ENCODE measurements at places on chromosomes 6 and 20. TPM values are rescaled to one million over a fixed set of nuclear protein-coding genes. Genes with fewer than 3 reads are reported as not detected.
A peak's percentile ranks its signal among the peaks of the same experiment; 100 is the strongest.

PKHD1 gene
- not detected for polyA plus RNA-seq

- no peak for DNase-seq
Measured at GRCh38 chr20:53215166-53215565, 243.0 kb downstream of the TSHZ2 start.

APCDD1L gene
- polyA plus RNA-seq = 0.18 TPM

- DNase-seq = no peak
Measured at GRCh38 chr6:138818496-138819194, 22.8 kb downstream of the ECT2L start.

- no peak for DNase-seq
Measured at GRCh38 chr6:166203641-166204222, 36.1 kb upstream of the TBXT start.

- peak; percentile 33 for DNase-seq
Measured at GRCh38 chr6:132937466-132937906, 123.1 kb downstream of the RPS12 start.

DNA sequence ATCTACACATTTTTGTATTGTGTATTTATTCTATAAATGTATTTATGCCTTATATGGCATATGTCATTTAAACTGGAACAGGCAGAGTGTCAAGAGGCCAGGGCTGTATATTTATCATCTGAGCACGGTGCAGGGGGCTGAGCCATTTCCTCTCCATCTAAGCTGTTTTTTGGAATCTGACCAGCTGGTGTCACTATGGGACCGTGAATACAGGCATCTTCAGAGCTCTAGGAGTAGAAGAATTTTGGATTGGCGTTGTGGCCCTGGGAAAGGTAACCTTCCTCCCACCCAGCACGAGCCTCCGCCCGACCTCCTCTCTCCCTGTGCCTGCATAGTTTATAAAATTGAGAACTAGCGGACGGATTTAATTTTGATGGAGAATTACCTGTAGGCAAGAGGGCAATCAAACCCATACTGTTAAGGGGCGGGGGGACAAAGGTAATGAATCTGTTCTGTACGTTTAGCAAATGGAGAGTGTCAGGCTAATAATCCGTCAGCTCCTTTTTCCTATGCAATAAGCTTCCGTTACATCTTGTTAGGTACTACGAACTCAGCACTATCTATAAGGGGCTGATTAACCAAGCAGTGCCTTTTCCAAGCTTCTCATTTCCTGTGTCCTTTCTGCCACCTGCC, 29.0 kb upstream of the EEF1E1 start:
- peak; percentile 42 for DNase-seq

DNA sequence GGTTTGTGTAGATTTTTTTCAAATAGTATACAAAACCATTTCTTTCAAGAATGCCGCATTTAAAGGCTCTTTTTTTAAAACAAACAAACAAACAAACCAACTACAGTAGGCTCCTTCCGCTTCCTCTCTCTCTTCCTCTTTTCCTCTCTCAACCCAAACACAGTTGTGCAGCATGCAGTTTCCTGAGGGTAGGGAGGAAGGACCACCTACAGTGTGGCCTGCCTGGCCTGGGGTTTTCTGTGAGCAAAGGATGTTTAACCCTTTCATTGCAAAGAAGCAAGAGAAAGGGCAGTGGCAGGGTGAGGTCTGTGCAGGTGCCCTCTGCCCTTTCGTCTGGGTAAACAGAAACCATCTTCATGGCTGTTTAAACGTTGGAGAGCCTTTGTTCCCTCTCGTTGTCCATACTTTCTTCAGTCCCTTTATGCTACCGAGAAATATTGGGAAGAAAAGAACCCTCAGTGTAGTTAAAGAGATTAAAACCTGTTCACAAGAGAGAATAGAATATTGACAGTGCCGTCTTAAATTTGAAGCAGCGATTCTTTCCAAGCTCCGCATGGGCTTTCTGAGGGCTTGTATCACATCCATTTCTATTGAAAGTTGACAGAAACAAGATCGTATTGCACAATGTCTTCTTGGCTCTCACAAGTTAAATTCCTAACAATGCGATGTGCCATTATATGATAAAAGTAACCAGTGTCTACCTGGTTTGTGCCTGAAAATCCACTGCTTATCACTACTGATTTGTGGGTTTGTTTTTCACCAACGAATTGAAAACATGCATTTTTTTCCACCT, 215.5 kb upstream of the SNX9 start:
- no peak for DNase-seq

GRCh38 chr20:59645271-59645670, 40.9 kb downstream of the PHACTR3 start:
- DNase-seq = no peak

DNA sequence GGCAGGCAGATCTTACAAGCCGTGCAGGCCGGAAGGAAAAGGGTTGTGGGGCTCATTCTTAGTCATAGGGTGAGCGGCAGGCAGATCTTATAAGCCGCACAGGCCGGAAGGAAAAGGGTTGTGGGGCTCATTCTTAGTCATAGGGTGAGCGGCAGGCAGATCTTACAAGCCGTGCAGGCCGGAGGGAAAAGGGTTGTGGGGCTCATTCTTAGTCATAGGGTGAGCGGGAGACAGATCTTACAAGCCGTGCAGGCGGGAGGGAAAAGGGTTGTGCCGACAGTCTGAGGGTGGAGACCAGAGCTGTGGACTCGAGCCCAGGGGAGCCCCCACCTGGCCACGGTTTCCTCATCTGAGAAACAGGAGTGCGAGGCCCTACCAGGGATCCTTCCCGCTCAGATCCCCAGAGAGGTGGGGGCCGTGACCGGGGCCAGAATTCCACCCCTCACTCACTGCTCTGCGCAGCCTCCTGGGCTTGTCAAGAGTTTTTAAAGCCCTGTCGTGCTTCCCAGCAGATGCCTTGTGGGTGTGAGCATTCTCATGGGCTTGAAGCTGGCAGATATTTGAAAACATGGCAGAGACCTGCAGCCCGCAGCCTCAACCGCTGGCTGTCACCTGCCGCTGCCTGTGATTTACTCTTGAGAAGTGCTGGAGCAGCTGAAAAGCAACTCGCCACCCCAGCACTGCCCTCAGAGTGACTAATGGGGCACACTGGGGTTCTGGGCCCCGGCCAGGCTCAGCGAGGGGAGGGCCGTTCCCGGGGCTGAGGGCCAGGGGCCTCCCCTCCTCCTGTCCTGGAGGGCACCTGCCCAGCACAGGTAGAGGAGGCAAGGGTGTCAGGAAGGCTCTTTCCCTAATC, 31.9 kb downstream of the NTSR1 start:
- peak; percentile 91 for DNase-seq

DACT2 gene
- not detected for polyA plus RNA-seq

DNA sequence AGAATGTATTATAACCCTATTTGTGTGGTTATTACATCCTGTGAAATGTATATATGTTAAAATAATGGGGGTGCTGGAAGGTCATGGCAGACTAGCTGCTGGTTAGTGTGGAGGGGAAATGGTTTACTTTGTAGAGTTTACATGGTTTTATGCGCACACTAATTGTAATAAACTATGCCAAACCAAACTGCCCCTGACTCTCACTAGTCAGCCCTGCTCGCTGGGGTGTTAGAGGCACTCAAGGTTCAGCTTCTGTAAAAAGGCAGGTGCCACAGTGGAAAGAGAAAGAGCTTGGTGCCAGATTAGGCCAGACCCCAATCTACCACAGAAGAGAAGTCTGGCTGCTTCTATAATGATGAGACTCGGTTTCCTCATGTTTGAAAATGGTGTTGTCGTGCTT, 52.7 kb downstream of the GOPC start:
- DNase-seq = peak; percentile 33

- DNase-seq = no peak
Measured at GRCh38 chr20:1286267-1287024, 20.4 kb downstream of the SNPH start.

CLDN20 gene
- 0.05 TPM for polyA plus RNA-seq

DNA sequence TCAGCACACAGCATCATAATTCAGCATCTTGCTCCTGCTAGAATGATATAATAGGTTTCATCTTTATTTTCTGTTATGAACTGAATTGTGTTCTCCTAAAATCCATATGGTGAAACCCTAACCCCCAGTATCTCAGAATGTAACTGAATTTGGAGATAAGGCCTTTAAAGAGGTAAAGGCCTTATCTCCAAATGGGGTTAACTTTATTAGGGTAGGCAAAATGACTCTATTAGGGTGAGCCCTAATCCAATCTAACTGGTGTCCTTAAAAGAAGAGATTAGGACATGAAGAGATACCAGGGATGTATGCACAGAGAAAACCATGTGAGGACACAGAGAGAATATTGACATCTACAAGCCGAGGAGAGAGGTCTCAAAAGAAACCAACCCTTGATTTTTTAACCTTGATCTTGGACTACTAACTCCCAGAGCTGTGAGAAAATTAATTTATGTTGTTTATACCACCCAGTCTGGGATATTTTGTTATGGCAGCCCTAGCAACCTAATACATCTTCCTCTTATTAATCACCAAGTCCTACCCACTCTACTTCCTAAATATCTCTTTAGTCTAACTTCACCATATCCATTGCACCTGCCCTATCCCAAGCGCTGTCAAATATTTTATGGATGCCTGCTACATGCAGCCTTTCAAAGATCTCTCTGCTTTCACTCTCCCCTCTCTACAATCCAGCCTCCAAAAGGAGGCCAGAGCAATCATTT, 8.5 kb upstream of the MRS2 start:
- DNase-seq = no peak

- peak; percentile 89 for DNase-seq
Measured at GRCh38 chr6:104705095-104705707, 154.5 kb downstream of the HACE1 start.

DNA sequence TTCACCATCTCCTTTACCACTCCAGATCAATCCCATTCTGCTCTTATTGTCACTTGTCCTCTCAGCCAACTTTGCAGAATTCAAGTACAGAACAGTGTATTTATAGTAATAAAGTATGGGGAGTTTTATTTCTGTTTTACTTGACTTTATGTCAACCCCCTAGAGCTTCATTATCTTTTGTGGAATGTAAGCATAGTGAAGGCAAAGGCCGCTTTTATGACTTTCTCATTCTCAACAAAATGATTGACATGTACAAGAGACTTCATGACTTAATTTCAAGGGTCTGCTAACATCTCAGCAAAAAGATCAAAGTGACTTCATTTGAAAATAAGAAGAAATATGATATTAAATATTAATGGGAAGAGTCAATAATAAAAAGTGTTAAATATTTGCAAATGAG, 28.7 kb upstream of the ARID1B start:
- no peak for DNase-seq

GRCh38 chr6:132751306-132751705, 6.4 kb downstream of the VNN2 start:
- DNase-seq = no peak

DNA sequence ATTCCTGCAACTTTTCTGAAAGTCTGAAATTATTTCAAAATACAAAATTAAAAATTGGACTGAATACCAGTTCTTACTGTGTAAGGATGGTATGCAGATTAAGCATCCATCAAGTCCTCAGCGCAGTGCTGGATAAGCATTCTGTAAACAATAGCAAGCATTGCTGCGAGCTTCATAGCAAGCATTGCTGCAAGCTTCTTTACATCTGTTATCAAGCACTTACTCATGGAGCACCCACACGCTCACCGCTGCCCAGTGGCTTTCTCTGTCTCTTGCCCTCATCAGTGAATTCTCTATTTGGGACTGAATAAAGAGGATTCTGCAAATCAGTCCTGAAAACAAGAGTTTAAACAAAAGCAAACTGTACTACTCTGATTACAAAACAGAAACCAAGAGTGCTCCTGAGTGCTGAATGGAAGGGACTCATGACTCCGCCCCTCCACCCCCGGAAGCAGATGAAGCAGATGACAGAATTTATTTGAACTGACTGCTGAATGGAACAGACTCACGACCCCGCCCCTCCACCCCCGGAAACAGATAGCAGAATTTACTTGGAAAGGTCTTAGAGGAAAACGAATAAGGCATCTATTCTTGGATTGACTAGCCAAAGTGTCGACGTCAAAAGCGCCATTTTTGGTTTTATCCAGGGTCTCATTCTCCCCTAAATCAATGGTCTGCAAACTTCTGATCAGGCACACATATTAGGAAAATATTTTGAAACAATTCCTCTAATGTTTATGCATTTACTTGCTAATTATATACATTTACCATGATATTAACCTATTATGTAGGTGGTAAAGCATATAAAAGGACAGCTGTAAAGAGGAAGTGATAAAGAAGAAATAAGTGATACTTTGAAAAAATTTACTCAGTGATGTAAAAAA, 22.1 kb upstream of the EYA2 start:
- DNase-seq = peak; percentile 42

DNA sequence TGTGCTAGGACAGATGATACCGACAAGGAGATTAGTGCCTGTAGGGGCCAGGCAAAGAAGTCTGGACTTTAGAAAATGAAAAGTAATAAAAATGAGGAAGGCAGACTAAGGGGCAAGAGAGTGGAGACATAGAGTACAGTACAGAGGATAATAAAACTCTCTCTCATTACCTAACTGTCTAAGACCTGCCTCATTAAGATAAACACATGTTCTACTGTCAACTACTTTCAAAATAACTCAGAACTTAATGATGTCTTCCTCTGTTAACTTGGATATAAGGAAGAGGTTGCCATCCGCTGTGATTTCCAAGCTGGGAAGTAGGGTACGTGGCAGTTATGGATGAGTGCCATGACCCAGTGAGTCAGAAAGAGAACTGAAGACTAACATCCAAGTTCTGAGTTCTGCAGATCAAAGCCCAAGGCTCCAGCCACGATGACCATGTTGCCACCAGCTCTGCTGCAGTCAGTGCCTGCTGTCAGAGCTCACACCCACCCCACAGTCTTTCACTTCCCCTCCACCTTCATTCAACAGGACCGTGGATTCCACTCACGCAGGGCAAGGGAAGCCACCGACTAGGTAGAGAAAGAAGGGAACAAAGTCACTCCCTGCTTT, 81.8 kb downstream of the KIF16B start:
- DNase-seq = peak; percentile 59

- DNase-seq = peak; percentile 72
Measured at GRCh38 chr20:7285918-7286556, 518.6 kb downstream of the BMP2 start.

- DNase-seq = no peak
Measured at GRCh38 chr6:12369781-12370262, 79.7 kb downstream of the EDN1 start.

DNA sequence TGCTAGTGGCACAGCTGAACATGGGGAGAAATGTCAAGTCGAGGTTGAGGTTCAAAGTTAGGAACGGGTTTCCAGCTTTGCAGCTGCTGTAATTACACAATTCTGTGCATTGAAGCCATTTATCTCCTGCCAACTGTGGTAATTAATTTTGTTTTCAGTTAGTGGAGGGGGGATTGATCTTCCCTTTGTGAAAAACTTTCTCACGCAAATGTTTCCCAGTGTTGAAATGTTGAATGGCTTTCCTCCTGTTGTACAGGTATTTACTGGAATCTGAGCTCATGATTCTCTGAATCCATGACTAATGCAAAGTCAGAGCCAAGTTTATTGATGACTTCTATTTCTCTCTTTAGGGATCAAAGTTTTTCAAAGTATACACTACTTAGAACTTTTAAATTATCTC, 198.4 kb upstream of the SLC35B3 start:
- no peak for DNase-seq

ZBP1 gene
- not detected for polyA plus RNA-seq

- DNase-seq = peak; percentile 72
Measured at GRCh38 chr20:50187403-50188051, 3.1 kb upstream of the CEBPB start.
